ENCODE measurements at places on chromosomes 7 and 10.

GRCh38 chr7:69311489-69311888, 286.8 kb upstream of the AUTS2 start:
- DNase-seq: no peak

DNA sequence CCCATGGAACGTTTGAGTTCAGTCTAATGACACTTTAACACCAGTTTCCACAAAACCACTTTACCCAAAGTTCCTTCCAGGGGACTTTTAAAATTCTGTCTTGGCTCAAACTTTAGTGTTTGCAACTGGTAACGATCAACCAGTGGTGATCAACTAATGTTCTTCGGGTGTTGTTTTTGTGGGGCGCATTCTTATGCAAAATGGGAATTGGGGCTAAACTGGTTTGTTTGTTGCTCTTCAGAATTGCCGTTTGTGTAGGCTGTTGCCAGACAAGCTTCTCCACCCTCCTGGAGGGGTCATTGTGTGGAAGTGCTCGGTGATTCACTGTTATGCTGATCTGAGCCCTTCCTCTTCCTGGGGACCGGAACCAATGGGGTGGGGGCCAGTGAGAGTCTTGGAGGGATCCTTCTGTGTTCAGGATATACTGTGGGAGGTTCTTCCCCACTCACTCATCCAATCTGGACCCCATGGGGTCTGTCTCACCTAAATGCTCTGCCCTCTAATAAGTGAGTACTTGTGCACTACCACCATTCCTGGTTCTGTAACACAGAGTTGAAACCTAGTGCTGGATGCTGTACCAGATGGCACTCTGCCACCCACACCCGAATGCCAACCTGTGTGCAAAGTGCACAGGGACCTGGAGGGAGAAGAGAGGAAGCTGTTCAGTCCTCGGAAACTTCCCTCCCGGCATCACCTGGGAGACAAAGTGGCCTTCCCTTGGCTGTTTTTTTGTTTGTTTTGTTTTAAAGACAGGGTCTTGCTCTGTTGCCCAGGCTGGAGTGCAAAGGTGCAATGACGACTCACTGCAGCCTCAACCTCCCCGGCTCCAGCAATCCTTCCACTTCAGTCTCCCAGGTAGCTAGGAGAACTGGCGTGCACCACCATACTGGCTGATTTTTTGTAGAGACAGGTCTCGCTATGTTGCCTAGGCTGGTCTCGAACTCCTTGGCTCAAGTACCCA, 2.1 kb downstream of the NFE2L3 start:
- DNase-seq: no peak

DNA sequence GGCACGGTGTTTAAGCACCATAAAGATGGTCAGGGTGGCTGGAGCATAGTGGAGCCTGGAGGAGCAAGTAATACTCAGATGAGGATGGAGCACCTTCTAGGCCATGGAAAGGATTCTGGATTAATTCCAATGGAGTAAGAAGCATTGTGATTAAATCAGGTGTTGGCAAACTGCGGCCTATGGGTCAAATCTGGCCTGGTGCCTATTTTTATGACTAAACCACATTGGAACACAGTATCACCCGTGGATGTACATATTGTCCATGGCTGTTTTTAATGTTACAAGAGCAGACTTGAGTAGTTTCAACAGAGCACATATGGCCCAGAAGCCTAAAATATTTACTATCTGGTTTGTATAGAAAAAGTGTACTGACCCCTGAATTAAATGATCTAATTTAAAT, 49.9 kb upstream of the TMEM248 start:
- DNase-seq: no peak

DNA sequence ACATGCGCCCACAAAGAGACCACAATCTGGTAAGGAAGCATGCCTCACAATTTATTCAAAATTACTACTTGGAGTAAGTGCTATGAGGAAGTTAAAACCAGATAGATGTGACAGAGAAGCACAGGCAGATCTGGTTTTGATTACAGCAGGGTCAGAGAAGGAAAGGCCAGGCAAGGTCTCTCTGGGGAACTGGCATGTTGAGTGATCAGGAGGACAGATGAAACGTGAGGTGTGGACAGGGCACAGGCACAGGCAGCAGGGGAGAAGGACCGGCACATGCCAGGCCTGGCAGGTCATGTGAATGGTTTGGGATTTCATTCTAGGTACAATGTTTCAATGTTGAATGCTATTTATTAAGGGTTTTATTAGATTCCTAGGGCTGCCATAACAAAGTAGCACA, 51.6 kb downstream of the GPAM start:
- DNase-seq: no peak

DNA sequence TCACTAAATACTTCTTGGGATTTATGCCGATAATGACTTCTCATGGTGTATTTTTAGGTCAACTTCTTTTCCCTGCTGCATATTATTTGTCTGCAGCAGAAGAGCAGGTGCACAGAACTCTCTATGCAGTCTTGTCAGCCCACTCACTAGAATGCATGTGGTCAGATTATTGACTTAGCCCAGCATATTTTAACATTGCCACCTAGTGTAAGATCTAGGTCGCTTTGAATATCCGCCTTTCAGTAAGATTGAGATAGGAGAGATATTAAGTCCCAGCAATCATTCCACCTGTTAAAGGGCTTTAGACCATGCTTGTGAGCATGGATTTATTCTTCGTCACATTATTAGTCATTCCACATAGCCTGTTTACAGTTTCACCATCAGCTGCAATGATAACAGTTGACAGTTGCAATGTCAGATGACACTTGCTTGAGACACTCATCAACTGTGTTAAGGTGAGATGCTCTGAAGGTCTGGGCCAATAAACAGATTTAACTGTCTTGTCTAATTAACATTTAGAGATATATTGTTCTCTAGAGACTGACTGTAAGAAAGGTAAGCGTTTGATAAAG, 491.7 kb downstream of the ARL4A start:
- DNase-seq: no peak

DNA sequence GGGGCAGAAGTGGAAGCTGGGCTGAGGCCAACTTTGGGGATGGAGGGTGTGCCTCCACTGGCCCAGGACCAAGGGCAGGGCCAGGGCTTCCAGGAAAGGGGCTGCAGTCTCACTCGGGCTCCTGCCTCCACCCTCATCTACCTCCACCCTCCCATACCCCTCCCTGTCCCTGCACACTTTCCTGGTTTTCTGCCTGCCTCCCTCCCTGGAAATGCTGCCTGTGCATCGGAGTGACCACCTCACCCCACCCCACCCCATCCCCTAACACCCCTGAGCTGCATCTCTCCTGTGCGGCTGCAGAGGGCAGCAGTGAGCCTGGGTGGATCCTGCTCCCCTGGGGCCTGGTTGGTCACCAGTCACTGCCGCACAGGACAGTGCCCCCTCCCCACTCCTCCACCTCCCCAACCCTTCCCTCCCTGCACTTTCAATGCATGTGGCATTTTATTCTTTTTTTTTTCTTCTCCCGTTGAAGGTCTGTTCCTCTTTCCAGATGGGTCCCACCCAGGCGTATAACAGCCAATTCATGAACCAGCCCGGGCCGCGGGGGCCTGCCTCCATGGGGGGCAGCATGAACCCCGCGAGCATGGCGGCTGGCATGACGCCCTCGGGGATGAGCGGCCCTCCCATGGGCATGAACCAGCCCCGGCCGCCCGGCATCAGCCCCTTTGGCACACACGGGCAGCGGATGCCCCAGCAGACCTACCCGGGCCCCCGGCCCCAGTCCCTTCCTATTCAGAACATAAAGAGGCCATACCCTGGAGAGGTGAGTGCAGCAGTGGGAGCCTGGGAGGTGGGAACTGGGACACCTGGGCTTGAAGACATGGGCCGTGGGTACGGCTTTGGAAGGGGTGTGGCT, 54.1 kb upstream of the PPIF start:
- DNase-seq: no peak

GRCh38 chr7:96772139-96772694, 62.6 kb upstream of the SEM1 start:
- no peak for DNase-seq

- no peak for DNase-seq
Observed at GRCh38 chr7:42024537-42024936, 212.5 kb downstream of the GLI3 start.

- DNase-seq: peak; percentile 53
Observed at GRCh38 chr10:72009425-72010081, 45.4 kb downstream of the CHST3 start.

DNA sequence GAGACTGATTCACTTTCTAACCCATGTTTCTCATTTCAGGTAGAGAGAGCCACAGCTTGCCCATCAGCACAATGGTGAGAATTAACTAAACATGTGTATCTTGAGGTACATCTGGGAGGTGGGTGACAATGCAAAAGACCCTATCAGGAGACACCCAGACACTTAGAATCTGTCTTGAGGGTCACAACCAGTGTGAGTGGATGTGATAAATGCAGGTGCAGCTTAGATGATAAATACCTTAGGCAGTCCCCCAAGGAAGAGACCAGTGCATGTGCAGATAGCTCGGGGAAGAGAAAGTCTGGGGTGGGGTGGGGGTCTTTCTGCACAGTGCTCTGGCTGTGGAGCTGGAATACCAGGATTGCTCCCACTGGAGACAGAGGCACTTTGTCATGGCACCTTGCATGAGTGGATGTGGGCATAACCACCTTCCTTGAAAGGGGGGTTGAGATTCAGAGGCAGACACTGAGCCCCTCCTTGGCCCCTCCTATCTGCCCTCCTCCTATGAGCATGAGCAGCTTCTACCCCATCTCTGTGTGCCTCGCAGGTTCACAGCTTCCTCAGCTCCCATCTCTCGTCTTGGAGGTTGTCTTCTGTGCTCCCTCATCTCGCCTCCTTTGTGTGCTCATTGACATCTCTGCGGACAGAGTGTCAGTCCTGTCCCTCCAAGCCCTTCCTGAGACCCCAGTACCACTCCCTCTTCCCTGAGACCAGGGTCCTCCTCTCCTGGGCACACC, 349.8 kb downstream of the TCERG1L start:
- DNase-seq: no peak

DNA sequence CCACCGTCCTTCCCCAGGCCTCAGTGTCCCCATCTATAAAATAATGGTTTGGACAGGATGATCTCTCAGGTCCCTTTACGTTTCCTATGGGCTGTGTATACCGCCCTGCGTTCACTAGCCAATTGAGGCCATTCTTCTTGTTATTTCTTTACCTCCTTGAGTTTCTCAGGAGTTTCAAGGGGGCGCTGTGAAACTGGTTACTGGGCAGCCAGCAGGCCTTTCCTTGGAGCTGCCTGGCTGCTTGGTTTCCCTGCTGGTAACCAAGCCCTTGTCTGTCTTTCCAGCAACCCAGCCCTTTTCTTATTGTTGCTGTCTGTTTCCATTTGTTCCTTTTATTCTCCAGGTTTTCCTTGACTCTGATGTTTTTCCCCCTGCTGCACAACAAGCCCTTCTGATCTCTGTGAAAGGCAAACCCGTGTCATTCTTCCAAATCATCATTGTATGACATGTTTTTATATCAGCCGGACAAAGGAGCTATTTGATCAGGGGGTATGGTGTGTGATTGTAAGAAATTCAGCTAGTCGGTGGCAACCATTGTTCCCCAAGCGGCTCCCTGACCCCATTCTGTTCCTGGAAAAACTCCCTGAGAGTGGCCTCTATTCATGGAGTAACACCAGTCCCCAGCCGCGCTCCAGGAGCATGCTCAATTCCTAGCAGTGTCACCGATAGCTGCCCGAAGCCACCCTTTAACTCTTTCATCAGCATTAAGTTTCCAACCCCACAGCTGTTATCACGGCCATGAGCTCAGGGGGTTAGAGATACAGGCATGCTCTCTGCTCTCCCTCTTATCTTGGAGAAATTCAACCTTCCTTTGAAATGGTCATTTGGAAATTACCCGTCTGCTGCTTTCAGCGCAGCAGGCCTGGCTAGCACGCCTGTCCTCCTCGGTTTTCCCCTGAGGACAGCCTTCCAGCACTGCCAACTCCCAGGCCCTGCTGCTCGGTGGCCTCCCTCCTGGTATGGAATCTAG, 26.6 kb downstream of the FGF8 start:
- no peak for DNase-seq

DNA sequence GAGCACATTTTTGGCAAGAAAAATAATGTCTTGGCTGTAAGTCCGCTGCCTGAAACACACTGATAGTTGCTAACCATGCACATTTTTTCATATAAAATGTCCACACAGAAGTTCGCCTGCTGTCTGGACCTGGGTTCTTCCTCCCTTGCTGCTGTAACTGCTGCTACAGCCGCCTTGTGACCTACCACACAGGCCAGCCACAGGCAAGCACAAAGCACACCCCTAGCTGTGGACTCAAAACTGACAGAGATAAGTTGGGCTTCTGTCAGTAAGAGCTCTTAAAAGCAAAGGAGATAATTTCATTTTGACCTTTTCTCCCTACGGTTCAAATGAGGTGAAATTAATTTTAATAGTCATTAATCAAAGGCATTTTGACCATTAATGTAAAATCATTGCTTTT, 354.7 kb downstream of the OTUD1 start:
- no peak for DNase-seq

GRCh38 chr10:44873160-44873559, 38.0 kb upstream of the TMEM72 start:
- DNase-seq: no peak

GRCh38 chr7:27875061-27875460, 135.1 kb downstream of the TAX1BP1 start:
- DNase-seq: no peak

- DNase-seq: no peak
Observed at GRCh38 chr10:131679926-131680325, 220.9 kb upstream of the PPP2R2D start.

DNA sequence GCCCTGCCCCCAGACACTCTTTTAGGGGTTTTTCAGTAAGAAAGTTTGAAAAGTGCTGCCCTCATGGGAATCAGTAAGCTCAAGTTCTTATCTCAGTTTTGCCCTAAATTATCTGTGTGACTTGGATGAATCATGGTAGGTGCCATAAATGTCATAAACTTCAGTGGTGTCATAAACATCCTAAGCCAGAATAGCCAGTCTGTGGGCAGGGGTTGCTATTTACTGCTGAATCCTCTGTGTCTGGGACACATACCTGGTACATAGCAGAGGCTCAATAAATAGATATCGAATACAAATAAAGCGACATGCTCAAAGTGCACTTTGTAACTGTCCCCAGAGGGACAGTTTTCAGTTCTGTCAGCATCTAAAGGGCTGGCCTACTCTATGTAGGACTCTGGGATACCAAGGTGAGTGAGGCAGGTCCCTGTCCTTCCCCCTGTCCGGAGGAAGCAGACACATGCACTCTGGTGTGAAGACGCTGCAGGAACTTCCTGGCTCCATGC, 502.1 kb downstream of the RPS24 start:
- DNase-seq: no peak

GRCh38 chr10:42519761-42520460, 118.5 kb downstream of the ZNF33B start:
- DNase-seq: no peak

- no peak for DNase-seq
Observed at GRCh38 chr7:44471850-44472249, 18.6 kb downstream of the NUDCD3 start.

DNA sequence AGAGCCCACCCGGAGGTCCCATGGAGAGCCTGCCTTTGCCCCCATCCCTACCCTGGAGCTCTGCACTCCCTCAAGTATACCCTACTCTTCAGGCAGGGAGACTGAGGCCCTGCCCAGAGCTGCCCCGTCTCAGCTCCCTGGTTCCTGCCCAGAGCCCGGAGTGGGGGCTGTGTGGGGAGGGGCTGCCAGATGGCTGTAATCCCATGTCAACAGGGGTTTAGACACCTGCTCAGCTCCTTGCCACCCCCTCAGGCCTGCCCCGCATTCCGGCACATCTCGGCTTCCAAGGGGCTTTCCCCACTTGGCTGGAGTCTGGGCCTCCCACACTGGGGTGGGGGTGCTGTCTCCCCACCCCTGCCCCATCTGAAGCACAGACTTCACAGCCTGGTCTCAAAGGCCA, 20.9 kb upstream of the LFNG start:
- DNase-seq: no peak

- DNase-seq: no peak
Observed at GRCh38 chr7:146683439-146683838, 566.8 kb downstream of the CNTNAP2 start.

- DNase-seq: no peak
Observed at GRCh38 chr10:130254662-130255061, 118.5 kb downstream of the GLRX3 start.
